ENCODE measurements at places on chromosomes 1 and 21.

DNA sequence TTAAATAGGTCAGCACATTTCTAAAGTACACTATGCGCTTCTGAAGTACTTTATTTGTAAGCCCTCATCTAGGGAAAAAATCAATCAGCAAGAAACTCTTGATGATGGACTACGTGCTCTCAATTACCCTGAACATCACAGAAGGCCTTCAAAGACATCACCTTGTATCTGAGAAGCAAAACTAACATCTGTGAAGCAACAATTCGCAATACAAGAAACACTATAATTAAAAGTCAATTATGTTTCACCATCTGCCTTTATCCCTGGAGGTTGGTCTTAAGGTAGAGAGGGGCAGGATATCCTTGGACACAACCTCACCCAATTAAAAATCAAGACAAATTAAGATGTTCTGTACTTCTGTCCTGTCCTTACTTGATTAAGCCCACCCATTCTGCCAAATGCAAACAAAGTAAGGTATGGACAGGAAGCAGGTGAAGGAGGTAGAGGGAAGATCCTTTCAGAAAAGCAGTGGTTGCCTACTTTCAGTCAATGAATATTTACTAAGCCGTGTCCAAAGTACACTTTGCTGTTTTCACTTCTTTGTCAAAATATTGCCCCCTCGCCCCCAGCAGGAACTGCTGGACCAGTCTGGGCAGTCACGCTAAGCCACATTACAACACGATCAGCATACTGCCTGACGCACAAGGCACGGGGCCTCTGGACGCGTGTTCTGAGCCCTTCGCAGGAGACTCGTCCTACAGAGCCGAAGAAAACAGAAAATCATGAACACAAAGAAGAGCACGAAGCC lies 887 bp downstream of the SLC19A2 start:
- peak; percentile 43 for DNase-seq

DNA sequence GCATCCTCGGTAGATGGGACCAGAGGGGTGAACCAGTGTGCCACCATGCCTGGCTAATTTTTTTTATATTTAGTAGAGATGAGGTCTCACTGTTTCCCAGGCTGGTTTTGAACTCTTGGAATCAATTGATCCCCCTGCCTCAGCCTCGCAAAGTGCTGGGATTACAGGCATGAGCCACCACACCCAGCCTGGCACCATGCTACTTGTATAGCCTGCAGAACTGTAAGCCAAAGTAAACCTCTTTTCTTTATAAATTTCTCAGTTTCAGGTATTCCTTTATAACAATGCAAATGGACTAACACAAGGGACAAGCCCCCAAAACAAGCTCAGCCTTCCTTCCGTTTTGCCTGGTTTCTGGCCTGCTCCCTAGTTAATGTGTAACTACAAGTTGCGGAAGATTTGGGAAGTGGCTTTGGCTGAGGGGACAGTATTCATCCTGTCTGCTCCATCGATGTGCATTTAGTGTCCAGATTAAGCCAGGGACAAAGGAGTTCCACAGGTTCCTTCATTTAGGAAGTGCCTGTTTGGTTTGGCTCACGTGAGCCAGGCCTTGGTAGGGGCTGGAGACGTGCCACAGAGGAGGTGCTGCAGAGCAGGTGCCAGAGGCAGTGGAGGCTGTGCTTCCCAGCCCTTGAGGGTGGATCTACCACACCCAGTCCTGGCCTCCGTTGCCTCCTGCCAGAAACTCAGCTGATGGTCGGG lies 4.4 kb downstream of the AVPR1B start:
- DNase-seq, result no peak

- DNase-seq, result no peak
Observed at GRCh38 chr1:172121081-172121717, 279.9 kb downstream of the DNM3 start.

GRCh38 chr1:228983661-228984060 lies 248.4 kb downstream of the RHOU start:
- no peak for DNase-seq

DNA sequence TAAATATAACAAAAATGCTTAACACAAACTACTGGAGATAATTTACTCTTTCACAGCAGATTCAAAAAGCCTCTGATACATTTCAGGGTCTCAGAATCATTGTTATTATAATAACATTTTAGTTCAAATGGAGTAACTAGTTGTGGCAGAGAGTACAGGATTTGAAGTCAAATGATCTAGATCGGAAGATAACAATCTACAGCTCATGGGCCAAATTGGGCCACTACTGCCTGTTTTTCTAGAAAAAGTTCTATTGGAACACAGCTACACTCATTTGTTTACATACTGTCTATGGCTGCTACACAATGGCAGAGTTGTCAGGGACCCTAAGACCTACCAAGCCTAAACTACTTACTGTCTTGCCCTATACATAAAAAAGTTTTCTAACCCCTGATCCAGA lies 63.6 kb downstream of the ELAVL4 start:
- DNase-seq, result no peak

GRCh38 chr1:31736675-31737074 lies 27.5 kb downstream of the ADGRB2 start:
- DNase-seq, result no peak

- no peak for DNase-seq
Observed at GRCh38 chr1:206502403-206502802, 4.9 kb upstream of the RASSF5 start.

- DNase-seq, result no peak
Observed at GRCh38 chr1:91153341-91153740, 131.5 kb upstream of the ZNF644 start.

- DNase-seq, result no peak
Observed at GRCh38 chr1:143717434-143717833, 254.4 kb downstream of the FAM72C start.

- no peak for DNase-seq
Observed at GRCh38 chr1:66500301-66500700, 33.7 kb upstream of the SGIP1 start.

DNA sequence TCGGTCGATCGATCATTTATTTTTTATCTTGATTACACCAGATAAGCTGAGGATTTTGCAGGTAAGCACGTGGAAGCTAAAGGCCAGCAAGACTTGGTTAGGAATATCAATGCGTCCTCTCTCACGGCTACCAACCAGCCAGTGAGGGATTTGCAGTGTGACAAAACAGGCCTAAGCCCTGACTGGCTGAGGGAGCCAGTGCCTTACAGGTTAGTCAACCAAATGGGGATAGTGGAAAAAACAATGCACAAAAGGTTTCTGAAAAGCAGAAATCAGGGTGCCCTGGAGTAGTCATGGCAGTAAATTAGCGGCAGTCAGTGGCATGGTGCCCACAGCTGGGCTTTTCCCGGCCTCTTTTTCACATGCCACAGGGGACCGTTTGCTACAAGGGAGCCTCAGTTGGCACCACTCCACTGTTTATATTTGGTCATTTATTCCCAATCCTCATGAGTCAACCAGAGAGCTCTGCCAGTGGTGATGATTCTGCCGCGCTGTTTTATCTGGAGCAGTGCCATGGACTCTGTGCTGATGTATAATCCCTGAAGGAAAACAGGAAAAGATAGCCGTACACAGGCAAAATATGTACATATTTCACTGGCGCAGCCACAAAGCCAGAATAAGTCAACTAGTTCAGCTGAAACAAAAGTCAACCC lies 167.6 kb downstream of the RHOU start:
- no peak for DNase-seq

GRCh38 chr1:41513383-41513735 lies 28.9 kb upstream of the EDN2 start:
- peak; percentile 42 for DNase-seq

- no peak for DNase-seq
Observed at GRCh38 chr1:239437822-239438221, 51.5 kb downstream of the CHRM3 start.

DNA sequence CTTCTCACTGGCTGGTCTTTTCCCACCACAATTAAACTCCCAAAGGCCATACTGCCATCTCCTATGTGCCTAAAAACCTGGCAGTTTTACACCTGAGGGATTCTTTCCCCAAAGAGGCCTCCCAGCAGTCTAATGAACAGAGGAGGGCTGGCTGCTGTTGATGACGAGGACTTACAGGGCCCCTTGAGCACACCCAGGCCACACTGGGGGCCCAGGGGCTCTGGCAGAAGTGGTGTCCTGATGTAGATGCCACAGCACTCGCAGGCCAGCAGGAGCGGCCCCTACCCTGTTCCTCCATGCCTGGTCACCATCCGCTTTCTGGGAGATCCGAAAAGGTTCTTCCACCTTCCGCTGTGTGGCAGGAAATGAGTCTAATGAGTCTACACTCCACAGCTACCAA lies 24.2 kb downstream of the POFUT2 start:
- no peak for DNase-seq

DNA sequence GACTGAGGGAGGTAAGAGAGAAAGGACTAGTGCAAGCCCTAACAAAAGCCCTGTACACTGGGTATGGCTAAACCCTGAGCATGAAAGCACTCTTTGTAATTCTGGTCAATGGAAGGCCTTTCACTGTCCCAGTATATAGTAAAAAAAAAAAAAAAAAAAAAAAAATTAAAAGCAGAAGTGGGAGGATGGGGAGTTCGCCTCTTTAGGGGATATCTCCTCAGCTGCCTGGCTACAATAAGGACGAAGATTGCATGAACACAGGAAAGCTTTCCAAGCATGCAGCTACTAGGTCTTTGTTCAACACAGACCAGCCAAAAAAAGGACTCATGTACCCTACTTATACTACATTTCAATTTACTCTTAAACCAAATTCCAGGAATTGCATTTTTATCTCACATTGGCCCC lies 59.1 kb downstream of the EIF4G3 start:
- no peak for DNase-seq

DNA sequence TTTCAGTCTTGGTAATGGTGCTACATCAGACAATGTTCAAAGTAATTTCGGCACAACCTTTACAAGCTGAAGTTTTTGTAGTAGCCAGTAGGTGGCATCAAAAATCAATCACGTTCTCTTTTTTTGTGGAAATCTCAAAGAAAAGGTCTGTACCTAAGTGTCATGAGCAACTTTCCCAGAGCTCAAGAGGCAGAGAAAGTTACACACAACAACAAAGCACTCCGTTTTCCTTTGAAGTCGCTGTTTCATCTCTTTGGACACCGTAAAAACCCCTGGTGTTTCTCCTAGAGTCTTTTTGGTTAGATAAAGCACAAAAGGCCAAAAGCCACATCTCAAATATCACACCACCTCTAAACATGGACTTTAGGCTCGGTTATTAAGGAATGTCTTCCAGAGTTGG lies 131.6 kb downstream of the LHX8 start:
- DNase-seq, result no peak

DNA sequence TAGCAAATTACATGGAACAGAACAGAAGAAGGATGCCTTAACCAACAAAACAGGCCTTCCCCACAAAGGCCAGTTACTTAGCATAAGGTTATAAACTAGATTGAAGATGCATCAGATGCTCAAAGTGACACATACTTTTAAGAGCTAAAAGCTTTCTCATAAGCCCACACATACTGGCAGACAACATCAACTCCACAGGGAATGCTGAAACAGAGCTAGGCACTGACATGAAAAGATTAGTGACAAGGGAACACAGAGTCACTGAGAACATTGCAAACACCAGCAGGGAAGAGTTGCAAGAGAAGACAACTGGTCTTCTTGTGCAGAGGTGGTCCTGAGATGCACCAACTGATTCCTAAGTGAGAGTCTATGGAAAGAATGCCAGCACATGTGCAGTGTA lies 6.9 kb downstream of the TTC13 start:
- no peak for DNase-seq

DNA sequence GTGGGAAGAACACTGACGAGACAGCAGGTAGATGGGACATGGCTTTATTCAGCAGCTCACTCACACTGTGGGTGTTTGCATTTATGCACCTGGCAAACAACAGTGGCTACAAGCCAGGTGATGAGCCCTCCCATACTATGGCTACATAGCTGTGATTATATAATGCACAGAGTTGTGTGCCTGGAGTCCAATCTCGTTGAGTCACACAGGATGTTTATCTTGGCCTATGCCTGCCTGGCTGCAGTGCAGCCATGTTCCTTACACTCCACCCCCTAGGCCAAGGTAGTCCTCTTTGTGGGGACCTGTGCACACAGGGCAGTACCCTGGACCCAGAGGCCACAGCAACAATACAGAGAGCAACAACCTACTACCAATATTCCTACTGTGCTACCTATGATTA lies 1643.8 kb downstream of the MRPL39 start:
- DNase-seq, result no peak

- DNase-seq, result peak; percentile 27
Observed at GRCh38 chr1:238252033-238252802, 361.5 kb upstream of the ZP4 start.

DNA sequence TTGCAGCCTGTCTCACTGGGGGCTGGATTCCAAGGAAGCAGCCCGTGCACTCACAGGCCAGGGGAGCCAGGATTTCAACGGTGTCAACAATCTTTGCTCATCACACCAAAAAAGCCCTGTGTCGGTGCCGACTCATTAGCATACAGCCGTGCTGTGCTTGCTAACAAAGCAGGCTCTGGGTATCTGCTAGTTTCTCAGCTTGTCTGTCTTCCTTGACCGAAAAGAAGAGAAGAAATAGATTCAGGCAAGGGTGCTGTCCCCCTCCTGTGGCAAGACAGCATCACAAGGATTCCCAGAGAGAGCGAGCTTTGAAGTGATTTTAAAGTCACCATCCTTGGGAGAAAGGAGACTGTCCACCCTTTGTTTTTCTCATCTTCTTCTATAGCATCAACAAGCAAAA lies 214.7 kb downstream of the SDCCAG8 start:
- DNase-seq, result no peak

GRCh38 chr1:167630568-167631385 lies 745 bp downstream of the RCSD1 start:
- DNase-seq, result no peak

DNA sequence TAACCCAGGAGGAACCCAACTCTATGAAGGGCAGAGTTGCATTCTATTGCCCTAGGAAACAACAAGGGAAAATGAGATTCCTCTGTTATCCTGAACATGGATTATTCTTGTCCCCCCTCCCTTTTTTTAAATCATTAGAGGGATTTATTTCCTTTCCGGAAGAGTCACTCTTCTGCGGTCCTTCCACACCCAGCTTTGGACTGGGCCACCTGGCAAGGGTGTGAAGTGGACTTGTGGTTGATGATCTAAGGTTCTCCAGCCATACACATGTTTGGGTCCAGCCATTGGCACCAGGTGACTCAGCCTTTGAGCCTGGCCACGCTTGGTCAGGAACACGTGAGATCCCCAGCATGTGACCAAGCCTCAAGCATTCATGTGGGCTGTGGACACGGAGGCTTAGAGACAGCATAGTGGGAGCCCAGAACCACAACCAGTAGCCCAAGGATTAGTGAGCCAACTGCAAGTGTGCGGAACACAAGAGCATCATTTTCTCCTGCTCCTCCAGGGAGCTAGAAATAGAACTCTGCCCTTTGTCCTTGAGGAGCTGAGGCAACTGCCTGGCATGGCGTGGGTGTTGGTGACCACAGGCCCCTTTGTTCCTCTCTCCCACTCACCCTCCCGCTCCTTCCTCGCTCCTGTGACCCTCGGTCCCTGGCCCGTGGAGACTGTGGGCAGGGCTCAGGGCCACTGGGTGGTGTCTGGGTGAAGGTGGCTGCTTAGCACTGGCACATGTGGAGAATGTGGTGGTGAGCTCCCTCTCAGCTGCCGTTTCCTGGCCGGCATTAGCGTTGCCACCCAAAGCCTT lies 50.1 kb downstream of the NENF start:
- no peak for DNase-seq

- DNase-seq, result peak; percentile 49
Observed at GRCh38 chr1:2072109-2072806, 22.0 kb downstream of the PRKCZ start.
